NCI-H524 (cell line): ENCODE measurements at places on chromosomes 2 and 18.
A peak's percentile ranks its signal among the peaks of the same experiment; 100 is the strongest.

DNA sequence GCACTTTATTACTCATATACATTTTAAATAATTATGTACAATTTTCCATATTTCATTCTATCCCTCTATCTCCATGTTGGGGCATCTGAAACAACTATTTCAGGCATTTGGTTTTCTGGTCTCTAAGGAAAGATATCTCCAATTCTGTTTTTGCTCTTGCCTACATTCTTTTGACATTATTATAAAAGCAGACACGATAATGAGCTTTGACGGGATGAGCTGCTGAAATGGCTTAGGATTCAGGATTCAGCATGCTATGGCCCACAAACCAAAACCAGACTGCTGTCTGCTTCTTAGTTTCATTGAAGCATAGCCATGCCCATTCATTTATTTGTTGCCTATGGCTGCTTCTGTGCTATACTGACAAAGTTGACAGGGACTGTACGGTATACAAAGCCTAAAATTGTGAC lies 42.7 kb upstream of the GLS start:
- DNase-seq, result no peak

DNA sequence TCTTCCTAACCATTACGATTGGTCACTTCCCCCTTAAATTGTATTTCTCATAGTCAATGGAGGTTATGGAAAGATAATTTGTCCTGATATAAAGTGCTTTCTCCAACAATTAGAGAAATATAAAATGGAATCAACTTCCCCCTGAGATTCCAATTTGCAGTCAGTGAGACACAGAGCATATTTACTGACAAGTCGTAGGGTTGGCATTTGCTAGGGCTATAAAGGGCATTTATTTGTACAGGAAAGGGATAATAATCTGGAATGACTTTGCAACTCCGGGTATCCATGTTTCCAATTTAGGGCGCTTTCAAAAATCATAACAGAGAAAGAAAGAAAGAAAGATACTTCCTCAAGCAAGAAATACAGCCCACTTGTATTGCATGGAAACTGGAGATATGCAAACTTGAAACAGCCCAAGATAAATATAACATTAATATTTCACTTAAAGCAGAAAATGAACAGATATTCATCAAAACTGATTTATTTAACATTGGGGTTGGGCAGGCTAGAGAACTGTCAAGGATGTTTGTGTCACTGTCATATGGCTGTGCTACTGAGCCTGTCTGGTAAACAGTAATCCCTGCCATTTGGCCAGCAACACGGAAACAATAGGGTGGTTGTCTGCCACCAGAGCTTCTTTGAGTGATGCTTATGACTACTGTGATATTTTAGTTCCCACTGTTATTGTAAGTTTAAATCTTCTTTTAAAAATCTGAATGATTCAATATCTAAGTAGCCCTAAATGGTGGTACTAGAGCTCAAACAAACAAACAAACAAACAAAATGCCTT lies 621.8 kb downstream of the LRP1B start:
- DNase-seq, result no peak

- DNase-seq, result no peak
Observed at GRCh38 chr18:62500174-62500573, 22.7 kb upstream of the ZCCHC2 start.

DNA sequence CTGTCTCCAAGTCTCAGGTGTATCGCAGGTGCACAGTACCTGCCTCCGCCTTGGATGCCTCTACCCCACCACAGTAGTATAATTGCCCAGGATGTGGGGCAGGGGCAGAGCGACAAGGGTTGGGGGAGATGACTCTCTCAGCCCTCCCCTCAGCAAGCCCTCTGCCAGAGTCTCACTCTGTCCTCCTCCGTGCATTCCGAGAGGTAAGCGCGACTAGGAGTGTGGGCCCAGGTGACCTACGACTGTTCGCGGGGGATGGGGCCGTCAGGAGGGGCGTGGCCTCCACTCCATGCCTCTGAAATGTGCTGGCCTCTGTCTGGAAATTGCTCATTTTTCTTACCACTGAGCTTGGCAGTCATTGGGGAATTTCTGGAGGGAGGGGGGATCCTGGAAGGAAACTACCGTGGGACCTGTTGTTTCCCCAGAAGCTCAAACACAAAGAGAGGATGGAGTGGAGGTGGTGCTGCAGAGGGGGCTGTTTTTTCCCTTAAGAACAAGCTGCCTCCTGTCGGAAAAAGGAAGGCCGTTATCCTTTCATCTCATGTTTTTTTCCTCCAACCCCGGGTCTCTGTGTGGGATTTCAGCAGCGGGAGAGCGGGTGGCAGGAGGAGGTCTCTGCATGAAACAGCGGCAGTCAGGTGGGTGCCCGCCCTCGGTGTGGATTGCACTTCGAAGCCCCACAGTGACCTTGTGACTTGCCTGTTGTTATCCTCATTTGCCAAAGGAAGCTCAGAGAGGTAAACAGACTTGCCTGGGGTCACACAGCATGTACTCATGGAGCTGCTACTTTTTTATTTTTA lies 13.0 kb upstream of the RALB start:
- no peak for DNase-seq

DNA sequence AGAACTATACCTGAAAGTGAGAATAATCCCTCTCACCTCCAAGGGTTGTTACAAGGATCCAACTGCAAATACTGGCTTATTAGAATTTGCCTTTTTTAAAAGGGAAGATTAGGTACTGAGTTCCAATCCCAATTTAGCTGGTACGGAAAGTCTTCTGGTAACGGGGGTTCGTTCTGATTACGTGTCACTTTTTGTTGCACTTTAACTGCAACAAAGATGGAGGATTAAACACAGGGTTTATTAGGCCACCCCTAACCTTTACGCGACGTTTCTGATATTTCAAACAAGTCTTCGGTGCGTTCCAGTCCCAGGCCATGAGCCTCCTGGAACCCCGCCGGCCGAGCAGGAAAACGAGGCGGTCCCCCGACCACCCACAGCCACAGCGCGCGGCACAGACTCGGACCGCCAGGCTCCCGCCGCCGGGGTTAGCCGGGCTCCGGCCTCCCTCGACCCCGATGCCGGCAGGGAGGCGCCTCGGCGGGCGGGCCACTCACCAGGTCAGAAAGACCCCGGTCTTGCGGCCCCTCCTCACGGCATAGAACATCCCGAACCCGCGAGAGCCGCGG lies 411 bp downstream of the RNASEH1 start:
- no peak for DNase-seq

- peak; percentile 48 for DNase-seq
Observed at GRCh38 chr18:54127759-54128378, 96.6 kb downstream of the MBD2 start.

DNA sequence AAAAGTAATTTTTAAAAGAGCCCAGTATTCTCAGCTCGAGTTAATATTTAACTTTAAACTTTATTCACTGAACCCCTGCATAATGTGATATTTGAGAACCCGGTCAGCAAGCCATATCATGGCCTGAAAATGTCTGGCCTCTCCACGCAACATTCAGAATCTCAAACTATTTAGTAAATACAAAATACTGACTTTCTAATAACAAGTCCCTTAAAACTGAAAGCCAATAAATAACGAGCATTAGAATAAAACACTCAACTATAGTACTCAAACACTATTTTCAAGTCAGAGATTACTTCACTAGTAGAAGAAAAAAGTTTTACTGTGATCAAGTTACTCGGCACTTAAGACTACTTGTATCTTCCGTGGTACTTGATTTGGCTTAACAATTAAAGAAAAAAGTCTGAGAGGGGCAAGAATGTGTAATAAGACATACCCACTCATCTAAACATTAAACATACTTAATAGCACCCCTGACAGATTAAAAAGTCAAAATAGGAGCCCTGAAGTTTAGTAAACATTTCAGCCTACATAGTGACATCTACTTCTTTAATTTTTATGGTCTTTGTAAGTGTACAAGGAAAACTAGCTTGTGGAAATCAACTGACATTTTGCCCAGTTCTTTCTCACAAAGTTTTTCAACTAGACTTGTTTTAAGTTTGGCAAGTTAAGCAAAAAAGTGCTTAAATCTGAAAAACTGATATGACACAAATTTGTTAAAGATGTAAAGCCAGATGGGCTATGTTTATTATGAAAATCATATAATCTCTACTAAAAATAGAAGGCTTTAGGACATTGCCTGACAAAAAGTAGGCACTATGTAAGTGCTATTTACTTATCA lies 38.2 kb downstream of the RTN4 start:
- DNase-seq, result peak; percentile 31

- no peak for DNase-seq
Observed at GRCh38 chr2:176729706-176730569, 460.7 kb downstream of the MTX2 start.

- peak; percentile 43 for DNase-seq
Observed at GRCh38 chr2:179422037-179422643, 157.5 kb upstream of the SESTD1 start.

- no peak for DNase-seq
Observed at GRCh38 chr2:32064021-32064601, 755 bp downstream of the SPAST start.

DNA sequence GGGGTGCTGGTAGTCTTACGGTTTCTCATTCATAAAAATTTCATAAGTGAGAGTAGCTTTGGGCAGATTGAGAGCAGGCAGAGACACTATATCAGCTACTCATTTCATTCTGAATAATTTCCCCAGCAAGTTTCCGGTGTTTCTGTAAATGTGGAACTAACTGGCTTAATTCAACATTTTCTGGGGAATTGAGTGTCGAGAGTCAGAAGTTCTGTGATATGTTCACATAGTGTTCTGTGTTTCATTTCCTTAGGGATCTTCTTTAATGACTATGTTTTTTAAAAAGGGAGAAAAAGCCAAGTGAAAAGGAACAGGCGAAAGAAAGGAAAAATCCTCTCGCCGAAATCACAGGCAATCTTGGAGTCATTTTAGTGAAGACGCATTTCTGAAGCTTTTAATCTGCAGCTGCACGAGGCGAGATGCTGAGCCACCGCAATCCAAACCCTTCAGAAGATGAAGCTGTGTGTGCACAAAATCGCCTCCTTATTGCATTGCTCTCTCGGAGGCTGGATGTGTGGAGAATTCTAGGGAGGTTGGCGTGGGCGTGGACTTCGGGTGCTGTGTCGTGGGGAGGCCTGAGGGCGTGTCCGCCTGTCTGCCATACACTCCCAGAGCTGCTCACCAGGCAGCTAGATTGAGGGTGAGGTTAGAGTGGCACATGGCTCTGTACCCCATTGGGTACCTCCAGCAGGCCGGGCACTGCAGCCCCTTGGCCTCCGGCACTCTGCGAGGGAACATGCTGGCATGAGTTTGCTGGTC lies 38.4 kb upstream of the HDAC4 start:
- no peak for DNase-seq

GRCh38 chr18:25137197-25137472 lies 214.8 kb downstream of the ZNF521 start:
- no peak for DNase-seq

DNA sequence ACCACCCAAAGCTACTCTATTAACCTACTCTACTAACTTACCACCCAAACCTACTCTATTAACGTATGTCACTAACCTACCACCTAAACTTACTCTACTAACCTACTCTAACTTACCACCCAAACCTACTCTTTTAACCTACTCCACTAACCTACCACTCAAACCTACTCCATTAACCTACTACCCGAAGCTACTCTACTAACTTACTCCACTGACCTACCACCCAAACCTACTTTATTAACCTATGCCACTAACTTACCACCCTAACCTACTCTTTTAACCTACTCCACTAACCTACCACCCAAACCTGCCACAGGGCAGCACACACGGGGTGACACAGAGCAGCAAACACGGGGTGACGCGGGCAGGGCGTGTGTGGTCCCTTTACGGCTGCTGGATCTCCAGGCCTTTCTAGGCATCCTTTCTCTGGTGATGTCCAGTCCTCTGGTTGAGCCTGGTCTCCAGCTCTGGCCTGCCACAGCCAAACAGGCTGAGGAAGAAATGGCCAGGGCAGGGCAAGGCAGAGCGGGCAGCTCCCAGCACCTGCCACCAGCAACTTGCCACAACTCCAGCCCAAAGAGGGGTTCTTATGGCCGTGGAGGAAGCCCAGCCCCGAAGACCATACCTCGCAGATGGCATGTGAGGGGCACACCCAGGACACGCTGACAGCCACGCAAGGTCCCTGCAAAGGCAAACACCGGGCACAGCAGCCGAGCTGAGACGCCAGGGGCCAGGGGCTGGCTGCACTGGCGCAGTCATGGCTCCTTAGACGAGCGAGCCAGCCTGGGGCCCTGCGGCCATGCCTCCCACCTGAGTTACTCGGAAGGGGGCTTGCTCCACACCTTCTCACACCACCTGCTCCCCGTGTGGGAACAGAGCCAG lies 25.7 kb downstream of the PXDN start:
- no peak for DNase-seq

DNA sequence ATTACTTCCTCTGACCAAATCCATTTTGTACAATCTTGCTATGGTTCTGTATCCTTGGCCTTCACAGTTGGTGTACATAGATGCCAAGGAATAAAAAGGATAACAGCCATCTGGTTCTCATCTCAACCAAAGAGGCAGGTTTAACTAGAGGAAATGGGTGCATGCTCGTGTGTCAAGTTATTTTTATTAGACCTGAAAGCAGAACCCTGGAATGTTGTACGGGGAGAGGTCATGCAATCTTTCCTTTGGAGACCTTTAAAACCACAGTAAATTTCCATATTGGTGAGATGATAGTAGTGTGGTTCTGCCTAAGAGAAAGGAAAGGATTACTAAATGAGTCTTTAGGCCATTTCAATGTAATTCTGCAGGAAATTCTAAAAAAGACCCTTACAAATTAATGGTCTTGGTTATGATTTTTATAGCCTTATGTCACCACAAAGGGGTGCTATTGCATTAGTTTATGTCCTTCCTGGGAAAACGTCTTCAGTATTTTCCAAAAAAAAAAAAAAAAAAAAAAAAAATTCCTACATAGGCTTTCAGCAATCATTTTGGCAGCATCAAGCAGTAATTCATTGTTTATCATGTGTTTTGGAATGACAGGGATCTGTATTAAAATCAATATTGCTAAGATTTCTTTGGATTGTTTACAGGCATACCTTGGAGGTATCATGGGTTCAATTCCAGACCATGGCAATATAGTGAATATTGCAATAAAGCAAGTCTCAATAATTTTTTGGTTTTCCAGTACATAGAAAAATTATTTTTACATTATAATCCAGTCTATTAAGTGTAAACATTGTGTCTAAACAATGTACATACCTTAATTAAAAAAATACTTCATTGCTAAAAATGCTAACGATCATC lies 270.8 kb downstream of the NYAP2 start:
- DNase-seq, result peak; percentile 31

- DNase-seq, result no peak
Observed at GRCh38 chr2:191693778-191694177, 15.8 kb downstream of the NABP1 start.
